T-helper 9 cell (primary cell): ENCODE measurements at places on chromosomes 1 and 21.

GRCh38 chr1:81179242-81179641 lies 621.5 kb upstream of the ADGRL2 start:
- DNase-seq, result no peak

- DNase-seq, result no peak
Observed at GRCh38 chr1:40838045-40838979, 23.9 kb downstream of the CITED4 start.

- DNase-seq, result no peak
Observed at GRCh38 chr1:173161510-173162221, 45.5 kb downstream of the TNFSF4 start.

DNA sequence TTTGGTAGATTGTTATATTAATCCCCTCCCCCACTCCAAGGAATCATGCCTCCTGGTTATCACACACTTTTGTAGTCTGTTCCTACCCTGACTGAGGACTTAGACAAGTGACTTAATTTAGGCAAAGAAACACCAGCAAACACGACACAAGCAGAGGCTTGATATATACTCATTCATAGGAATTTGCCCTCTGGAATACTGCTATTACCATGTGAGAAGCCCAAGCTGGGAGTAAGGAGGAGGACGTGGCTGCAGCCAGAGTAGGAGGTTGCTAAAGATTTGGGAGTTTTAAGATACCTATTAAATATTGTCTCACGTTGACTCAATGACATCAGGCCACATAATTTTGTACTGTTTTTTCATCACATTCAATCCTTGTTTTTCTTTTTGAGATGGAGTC lies 100.2 kb downstream of the LRRC53 start:
- DNase-seq, result no peak

GRCh38 chr21:42532466-42533181 lies 19.0 kb downstream of the SLC37A1 start:
- no peak for DNase-seq

DNA sequence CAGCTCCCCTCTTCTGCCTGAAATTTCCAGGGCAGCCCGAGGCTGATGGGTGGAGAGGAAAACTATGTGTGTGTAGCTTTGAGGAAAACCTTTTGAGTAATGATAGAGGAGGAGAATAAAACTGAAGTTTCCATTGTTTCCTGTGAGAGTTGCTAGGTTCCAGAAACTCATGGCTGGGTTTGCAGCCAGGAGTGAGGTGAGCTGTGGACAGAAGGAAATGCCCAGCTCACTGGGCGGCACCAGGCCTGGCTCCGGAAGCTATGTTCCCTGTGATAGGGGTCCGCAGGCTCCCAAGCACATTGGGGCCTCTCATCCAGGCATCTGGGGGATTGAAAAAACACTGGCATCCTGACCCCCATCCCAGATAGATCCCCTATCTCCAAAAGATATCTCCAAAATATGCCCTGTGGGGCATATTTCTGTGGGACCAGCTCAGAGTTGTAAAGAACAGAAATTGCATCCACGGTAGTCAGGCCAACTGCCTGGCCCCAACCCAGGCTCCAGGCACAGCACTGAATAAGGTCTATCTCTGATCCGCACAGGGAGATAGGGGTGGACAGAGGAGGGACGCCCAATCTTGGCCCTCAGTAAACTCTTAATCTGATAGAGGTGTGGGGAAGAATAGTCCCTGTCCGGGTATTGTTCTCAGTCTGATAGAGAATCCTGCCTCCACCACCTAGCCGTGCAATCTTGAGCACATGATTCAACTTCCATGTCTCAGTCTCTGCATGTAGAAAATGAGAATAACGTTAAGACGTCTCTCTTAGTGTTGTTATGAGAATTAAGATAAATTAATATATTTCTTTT lies 1.8 kb upstream of the HSPG2 start:
- DNase-seq, result no peak

DNA sequence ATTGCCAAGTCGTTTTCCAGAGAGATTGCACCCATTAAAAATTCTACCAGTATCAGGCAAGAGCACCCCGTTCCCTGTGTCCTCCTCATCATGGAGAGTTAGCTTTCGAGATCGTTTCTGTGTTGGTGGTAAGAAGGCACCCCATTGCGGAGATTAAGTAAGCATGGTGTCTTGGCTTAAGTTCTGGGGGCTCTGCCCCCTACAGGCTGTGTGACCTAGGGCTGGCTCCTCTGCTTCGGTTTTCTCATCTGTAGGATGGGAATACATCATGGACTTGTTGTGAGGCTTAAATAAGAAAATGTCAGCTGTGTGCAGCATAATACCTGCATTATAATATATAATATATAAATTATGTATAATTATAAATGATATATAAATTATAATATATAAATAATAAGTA lies 36.8 kb upstream of the TENT5C start:
- no peak for DNase-seq

- DNase-seq, result no peak
Observed at GRCh38 chr1:93352376-93352775, 6.7 kb downstream of the DR1 start.

GRCh38 chr21:37427221-37427620 lies 60.6 kb downstream of the DYRK1A start:
- DNase-seq, result no peak

DNA sequence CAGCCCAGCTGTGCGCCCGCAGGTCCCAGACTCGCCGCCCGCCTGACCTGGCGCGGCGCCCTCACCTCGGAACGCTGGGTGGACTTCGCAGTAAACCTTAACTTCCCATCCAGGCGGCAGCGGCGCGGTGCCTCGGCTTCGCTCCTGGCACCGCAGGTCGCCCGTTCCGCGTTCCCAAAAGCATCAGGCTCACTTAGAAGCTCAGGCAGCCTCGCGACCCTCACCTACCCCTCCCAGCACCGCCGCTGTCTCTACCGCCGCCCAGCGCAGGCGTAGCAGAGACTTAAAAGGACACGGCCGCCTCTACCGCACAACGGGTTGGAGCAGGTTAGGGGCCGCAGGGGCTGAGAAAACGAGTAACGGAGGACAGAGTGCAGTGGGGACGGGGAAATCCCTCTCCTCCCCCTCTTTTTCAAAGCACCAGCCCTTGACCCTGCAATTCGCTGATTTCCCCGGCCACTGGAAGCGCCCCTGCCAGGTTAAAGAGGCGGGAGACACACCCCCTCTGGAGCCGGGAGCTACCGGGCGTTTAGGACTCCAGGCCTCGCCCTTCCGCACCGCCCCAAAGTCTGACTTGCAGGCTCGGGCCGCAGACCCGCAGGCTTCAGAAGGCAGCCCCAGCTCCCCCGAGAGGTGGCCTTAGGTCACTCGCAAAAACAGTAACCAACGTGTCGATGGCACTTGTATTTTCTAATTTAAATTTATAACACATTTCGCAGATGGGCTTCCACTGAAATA lies 328.5 kb downstream of the FAM72C start:
- no peak for DNase-seq

DNA sequence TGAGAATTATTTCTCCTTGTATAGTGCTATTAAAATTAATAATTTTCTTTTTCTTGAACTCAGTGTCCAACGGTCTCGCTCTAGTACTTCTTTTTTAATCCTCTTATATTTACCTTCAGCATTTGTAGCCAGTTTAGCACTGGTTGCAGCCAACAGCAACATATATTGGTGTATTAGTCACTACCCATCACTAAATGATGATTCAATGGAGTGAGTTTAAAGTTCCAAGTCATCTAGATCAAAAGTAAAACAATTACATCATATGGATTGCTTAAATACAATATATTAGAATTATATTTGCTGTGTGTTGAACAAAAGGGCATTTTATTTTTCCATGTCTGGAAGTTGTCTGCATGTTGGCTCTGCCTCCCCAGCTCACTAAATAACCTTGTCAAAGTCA lies 591.8 kb downstream of the ADGRL2 start:
- DNase-seq, result no peak

DNA sequence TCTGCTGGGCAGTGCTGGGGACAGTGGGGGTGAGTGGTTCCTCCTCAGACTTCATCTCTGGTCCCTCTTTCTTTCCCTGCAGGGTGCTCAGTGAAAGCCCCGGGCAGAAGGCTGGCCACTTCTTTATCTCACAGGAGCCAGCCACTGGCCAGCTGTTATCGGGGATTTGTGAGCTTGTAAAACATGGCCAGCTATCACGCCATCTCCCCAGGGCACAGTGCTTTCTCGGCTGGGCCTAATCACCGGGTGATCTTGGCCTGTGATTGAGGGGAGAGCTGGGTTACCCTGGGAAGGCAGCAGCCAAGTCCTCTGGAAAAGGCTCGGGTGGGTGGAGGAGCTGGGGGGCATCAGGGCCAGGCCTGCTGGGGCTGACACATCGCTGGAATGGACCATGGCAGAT lies 83.0 kb downstream of the IGSF21 start:
- DNase-seq, result no peak

DNA sequence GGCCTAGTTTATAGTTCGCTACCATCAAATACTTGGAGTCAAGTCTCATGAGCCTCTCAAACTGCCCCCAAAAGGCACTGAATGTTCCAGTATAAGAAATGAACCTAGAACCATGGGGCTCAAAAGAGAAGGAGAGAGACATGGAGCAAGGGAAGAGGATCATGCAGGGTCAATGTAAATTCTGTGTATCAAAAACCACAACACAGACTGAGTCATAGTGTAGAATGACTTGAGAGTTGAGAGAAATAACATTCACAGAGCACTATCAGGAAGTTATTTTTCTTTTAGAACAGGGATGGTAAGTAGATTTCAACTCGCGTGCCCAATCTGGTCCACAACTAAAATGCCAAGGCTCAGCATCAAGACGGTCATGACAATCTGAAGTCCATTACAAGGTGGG lies 59.8 kb downstream of the GNG12 start:
- no peak for DNase-seq

GRCh38 chr1:92504291-92505014 lies 17.7 kb upstream of the GFI1 start:
- DNase-seq, result no peak

DNA sequence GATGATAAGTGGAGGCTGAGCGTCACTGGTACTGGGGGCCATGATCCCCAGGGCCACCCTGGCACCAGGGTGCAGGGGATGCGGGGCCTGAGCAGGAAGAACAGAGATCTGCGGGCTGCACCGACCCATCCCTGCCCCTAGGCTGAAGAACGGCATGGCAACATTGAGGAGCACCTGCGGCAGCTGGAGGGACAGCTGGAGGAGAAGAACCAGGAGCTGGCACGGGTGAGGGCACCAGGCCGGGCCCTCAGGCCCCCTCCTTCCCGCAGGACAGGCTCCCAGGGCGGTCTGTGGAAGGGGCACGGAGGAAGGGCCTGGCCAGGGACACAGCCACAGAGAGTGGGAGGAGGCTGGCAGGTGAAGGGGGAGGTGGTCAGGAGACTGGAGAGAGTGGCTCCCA lies 21.8 kb downstream of the PPFIA4 start:
- DNase-seq, result no peak

- DNase-seq, result no peak
Observed at GRCh38 chr1:30538226-30538992, 185.0 kb downstream of the MATN1 start.

DNA sequence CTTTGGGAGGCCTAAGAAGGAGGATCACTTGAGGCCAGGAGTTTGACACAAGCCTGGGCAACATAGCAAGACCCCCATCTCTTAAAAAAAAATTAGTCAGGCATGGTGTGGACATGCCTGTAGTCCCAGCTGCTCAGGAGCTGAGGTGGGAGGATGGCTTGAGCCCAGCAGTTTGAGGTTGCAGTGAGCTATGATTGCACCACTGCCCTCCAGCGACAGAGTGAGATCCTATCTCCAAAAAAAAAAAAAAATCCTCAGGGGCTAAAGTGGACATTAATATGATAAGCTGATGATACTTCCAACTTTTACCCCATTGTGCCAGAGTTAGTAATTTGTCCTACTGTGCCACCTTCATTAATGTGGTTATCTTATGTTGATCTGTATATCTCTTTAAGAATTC lies 327.8 kb upstream of the FMN2 start:
- DNase-seq, result no peak

DNA sequence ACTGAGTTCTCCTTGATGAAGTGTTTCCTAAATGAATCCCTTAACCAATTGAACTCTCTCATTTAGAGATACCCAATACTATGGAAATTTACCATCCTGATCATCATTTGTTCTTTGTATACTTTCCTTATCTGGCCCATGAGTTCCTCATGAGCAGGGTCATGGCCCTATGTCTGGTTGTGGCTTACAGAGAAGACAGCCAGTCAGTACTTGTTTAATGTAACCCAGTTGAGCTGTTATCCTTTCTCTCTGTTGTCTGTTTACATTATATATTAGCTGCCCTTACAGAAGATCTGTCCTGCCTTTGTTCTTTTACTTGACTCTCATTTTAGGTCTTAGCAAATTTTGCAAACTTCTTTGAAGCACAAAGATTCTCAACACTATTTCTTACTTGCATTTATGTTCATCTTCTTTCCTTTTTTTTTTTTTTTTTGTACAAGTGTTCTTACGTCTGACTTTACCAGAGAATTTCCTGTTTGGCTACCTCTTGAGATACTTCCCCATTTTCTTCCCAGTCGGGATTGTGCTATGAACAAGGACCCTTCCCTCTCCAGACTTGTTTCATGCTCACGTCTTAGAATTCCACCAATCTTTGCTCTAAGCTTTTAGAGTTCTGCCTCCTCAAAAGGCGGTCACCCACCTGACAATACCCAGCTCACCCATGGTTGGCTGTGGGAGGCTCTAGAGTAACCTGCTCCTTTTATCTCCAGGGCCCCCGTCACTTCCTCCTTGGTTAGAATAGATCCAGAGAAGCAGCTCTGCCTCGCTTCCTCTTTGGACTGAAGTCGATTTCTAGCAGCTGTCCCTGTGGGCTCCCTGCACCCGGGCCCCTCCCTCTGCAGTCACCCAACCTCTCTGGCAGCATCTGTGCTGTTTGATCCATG lies 53.6 kb upstream of the RUNX1 start:
- DNase-seq, result peak; percentile 2

- DNase-seq, result no peak
Observed at GRCh38 chr1:110680036-110680735, 5.4 kb upstream of the KCNA3 start.

DNA sequence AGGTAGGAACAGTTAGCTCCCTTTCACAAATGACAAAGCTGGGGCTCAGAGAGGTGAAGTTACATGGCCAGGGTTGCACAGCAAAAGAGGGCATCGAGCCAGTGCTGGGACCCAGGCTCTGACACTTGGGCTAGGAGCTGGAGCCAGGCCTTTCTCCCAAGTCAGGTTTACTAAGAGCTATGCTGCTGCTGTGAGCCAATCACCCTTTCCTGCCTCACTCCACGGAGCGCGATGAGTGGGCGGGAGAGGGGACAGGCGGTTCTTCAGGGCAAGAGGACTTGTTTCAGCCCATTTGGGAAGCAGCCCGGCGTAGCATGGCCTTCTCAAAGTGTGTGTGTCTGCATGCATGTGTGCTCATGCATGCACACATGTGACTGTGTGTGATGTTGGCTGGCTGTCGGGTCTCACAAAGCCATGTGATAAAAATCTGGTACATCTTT lies 10.6 kb downstream of the ID3 start:
- no peak for DNase-seq

DNA sequence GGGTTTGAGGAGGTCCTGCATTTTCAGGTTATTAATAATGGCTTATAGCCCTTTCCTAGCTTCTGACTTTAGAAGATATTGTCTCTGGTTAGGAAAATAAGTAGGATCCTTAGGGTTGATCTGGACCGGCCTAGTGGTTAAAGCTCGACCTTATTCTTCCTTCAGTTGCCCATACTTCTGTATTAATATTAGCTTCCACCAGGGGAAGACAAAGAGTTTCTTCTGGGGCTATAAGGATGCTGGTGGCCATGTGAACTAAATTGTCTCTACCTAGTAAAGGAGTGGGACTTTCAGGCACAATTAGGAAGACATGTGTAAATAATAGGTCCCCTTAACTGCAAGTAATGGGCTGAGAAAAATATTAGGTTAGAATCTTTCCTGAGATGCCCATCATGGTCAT lies 20.6 kb upstream of the FCGR2A start:
- DNase-seq, result no peak

GRCh38 chr1:208600456-208601190 lies 356.4 kb upstream of the PLXNA2 start:
- DNase-seq, result no peak
